Stimulated activated CD4-positive, alpha-beta T cell treated with anti-CD3 and anti-CD28 coated beads, Interleukin-4, amount 100 ng/mL, for 48 hours (primary cell): ENCODE measurements at places on chromosomes 11 and 22.

DNA sequence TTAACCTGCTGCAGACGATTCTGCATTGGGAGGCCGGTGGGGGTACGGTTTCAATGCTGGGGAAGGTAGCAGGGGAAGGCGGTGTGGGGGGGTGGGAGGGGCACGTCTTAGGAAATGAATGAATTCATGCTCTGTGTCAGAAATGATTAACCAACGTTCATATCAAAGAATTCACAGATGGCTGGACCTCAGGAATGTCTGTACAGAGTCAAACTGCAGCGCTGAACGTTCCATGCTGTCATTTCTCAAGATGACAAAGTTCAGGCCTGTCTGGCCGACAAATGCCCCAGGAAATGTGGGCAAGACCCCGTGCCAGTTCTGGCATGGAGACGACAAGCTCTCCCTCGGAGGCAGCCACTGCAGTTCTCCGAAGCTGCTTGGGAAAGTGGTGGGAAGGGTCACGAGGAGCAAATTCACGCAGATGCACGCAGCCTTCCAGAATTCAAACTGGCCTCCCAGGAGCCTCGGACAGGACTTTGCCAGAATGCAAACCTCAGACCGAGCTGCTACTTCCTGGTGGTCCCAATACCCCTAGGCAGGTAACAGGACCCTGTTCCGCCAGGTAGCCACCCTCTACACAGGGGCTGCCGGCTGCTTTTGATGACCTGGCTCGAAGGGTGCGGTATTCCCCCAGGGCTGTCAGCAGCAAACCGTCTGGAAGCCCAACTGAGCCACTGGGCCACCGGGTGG lies 81.5 kb downstream of the TRMU start:
- DNase-seq = no peak

DNA sequence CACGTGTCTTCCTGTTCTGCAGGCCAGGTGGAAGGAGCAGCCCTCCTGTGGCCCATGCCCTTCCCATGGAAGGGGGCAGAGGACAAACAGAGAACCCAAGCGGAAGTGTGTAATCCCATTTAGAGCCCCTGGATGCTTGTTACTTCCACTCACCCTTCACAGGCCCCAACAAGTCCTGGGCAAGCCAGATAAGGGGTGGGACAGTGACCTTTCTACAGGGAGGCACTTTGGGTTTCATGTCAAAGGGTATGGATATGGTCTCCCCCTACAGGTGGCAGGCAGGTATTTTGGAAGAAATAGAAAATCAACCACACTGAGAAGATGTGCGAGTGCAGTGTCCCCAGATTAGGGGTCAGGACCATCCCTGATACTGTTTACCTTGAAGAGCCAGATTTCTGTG lies 11.4 kb downstream of the MPEG1 start:
- DNase-seq = no peak

DNA sequence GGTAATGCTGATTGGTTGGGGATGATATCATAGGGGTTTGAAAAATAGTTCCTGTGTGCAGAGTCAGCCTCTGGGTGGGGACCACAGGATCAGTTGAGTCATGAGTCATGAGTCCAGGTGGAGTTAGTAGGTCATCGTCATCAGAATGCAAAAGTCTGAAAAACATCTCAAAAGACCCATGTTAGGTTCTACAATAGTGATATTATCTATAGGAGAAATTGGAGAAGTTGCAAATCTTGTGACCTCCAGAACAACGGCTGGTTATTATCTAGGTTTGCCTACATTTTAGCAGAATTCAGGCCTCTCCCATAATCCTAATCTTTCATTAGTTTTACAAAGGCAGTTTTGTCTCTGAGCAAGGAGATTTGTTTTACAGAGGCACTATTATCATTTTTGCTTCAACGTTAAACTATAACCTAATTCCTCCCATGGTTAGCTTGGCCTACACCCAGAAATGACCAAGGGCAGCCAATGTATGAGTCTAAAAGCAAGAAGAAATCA lies 38.9 kb downstream of the MS4A2 start:
- DNase-seq = no peak

- DNase-seq = no peak
These were observed 373.7 kb downstream of the METTL15 start for GRCh38 chr11:28481616-28482480.

- DNase-seq = no peak
These were observed 19.0 kb downstream of the TSKU start for GRCh38 chr11:76802151-76802550.

GRCh38 chr11:83671289-83671688 lies 385.1 kb upstream of the CCDC90B start:
- no peak for DNase-seq

DNA sequence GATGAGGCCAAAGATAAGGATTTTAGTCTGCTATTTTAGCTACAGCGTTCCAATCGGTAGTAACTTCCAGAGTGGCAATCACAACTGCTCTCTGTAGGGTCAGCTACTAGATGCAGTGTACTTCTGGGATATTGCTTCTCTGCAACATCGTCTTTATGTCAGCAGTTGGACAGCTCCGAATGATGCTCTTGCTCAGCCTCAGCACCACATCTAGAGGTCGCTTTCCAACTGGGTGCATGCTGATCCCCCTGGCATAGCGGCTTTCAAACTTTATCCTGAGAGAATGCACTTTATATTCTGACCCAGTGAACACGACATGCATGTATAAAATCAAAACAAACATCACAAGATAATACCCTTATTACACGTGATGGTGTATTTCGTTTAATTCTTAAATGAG lies 219.6 kb downstream of the C11orf87 start:
- no peak for DNase-seq
